Endothelial cell (in vitro differentiated cells): ENCODE measurements at places on chromosomes 3 and 15. TPM values are rescaled to one million over a fixed set of nuclear protein-coding genes. Genes with fewer than 3 reads are reported as not detected.

Gene ZNF770
- total RNA-seq, result 26.7 TPM

Gene TLR9
- total RNA-seq, result not detected

GRCh38 chr15:91482799-91483198, 370.7 kb upstream of the SLCO3A1 start:
- H3K27me3 ChIP-seq, result no peaks in the 10 kb centered on the region
- no peaks in the 10 kb centered on the region for H3K4me1 ChIP-seq
- no peak overlapping the region for H3K4me3 ChIP-seq
- H3K27ac ChIP-seq, result no peak overlapping the region

Gene ELP6
- total RNA-seq, result 49.5 TPM

DNA sequence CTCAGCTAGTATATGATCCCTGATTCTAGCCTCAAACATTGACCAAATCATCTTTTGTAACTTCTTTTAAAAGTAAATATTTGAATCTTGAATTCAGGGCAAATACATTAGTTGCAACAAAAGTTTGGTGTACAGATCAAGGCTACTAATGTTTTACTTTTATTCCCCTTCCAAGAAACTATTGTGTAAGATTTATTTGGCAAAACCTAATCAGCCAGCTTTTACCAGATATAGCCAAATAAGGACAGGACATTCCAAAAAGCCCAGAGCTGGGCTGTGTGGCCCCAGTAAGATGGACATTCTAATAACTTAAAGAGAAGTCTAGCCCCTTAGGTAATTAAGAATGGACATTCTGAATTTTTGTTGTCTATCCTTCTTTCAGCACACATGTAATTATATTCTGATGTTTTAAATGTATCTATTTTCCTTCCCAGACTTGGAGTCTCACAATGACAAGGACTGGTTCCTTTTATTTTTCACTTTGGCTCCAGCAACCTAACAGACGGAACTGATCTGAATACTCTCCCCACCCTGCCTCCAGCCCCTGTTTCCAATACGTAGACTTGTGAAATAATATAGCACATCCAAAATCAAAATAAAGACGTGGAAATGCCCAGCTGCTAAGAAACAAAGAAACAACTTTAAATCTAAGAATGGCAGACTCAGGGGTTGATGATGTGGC, 48.1 kb downstream of the STARD5 start:
- DNase-seq, result no peak
- H3K4me3 ChIP-seq, result no peak overlapping the region
- H3K27me3 ChIP-seq, result peaks cover 2% of the 10 kb centered on the region
- peaks cover 6% of the 10 kb centered on the region for H3K4me1 ChIP-seq

DNA sequence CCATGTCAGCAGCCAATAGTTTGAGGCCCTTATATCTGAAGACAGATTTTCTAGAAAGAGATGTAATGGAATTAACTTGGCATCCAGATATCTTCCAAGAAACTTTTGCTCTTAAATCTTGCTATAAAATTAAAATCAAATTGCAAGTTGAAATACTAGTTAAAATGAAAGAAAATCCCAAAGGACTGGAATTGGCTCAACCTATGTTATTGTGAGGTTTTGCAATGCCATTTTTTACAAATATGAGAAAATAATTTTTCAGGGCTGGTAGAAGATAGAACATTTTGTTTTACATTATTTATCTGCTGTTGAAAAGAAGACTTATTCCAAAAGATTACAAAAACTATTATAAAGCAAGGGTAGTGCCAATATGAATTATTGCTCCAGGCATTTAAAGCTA, 92.2 kb upstream of the AGTR1 start:
- no peaks in the 10 kb centered on the region for H3K36me3 ChIP-seq
- H3K4me3 ChIP-seq, result no peak overlapping the region
- H3K4me1 ChIP-seq, result no peaks in the 10 kb centered on the region
- no peak for DNase-seq

GRCh38 chr3:34068505-34068904, 270.1 kb downstream of the PDCD6IP start:
- peaks cover 23% of the 10 kb centered on the region for H3K4me1 ChIP-seq
- no peaks in the 10 kb centered on the region for H3K27me3 ChIP-seq
- H3K36me3 ChIP-seq, result no peaks in the 10 kb centered on the region
- H3K27ac ChIP-seq, result no peak overlapping the region
- no peak overlapping the region for H3K4me3 ChIP-seq
